ENCODE measurements at places on chromosomes 6 and 20. TPM values are rescaled to one million over a fixed set of nuclear protein-coding genes. Genes with fewer than 3 reads are reported as not detected.

TRIM40 gene
- not detected for total RNA-seq

FNDC11 gene
- total RNA-seq, result 0.46 TPM

CST4 gene
- 0.43 TPM for total RNA-seq

SIGLEC1 gene
- total RNA-seq, result not detected

PAX1 gene
- total RNA-seq, result not detected

KCNS1 gene
- 0.14 TPM for total RNA-seq

GCNT2 gene
- total RNA-seq, result not detected

FAM83C gene
- total RNA-seq, result not detected

HCRTR2 gene
- not detected for total RNA-seq

DOK5 gene
- total RNA-seq, result 20.7 TPM

COL9A3 gene
- total RNA-seq, result 0.57 TPM

COL11A2 gene
- 0.14 TPM for total RNA-seq

RCAN2 gene
- 3.7 TPM for total RNA-seq

ABHD12 gene
- total RNA-seq, result 32.8 TPM

OPN5 gene
- total RNA-seq, result not detected

PRKN gene
- total RNA-seq, result 1.1 TPM

SLC17A1 gene
- total RNA-seq, result not detected

AIF1 gene
- not detected for total RNA-seq

DDO gene
- 1.3 TPM for total RNA-seq
